ENCODE measurements at places on chromosomes 3 and 15.
A peak's percentile ranks its signal among the peaks of the same experiment; 100 is the strongest.

GRCh38 chr3:37223576-37223975, 49.2 kb upstream of the LRRFIP2 start:
- H3K4me1 ChIP-seq, result peaks cover 9% of the 10 kb centered on the region
- no peaks in the 10 kb centered on the region for H3K36me3 ChIP-seq
- no peak overlapping the region for H3K27ac ChIP-seq
- DNase-seq, result no peak

DNA sequence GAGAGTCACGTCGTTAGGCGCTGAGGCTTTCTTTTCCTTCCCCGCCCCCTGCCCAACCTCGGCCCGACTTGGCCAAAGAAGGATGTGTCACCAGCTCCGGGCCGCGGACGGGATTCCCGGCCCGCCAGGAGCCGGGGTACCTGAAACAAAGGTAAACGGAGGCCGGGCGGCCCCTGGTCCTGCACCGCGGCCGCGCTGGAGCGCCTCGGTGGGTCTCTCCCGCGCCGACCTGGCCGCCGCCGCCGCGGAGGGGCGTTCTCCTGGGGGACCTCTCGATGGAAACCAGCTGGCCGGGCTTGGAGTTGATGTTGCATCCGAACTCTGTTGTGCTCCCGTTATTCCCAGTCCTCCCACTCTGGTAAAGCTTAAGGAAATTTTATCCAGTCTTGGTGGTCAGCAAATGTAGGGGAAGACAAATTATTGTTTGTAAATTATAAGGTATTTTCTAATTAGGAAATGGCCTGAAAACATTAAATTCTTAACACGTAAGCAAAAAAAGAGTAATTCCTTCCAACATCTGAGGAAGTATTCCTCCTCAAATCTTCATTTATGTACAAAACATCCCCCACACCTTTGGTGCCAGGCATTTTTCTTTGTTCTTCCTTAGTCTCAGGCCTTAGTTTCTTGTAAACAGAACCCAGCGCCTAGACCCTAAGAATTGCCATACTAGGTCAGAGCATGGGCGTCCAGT, 888 bp downstream of the PPP2R3A start:
- peak overlapping the region; percentile 89 for H3K27ac ChIP-seq
- H3K27me3 ChIP-seq, result no peaks in the 10 kb centered on the region
- peaks cover 8% of the 10 kb centered on the region for H3K4me1 ChIP-seq

GRCh38 chr15:63809452-63809851, 24.3 kb downstream of the HERC1 start:
- no peaks in the 10 kb centered on the region for H3K27me3 ChIP-seq
- no peaks in the 10 kb centered on the region for H3K36me3 ChIP-seq
- no peak overlapping the region for H3K27ac ChIP-seq
- no peak for DNase-seq
- H3K4me1 ChIP-seq, result peaks cover 9% of the 10 kb centered on the region

GRCh38 chr15:81506071-81506470, 132.1 kb upstream of the TMC3 start:
- H3K27me3 ChIP-seq, result no peaks in the 10 kb centered on the region
- no peak overlapping the region for H3K27ac ChIP-seq
- H3K36me3 ChIP-seq, result no peaks in the 10 kb centered on the region
- H3K4me3 ChIP-seq, result no peak overlapping the region

- no peak overlapping the region for H3K4me3 ChIP-seq
- H3K27ac ChIP-seq, result no peak overlapping the region
- no peaks in the 10 kb centered on the region for H3K27me3 ChIP-seq
- no peaks in the 10 kb centered on the region for H3K36me3 ChIP-seq
- no peak for DNase-seq
Observed at GRCh38 chr15:89444241-89445225, 51.9 kb downstream of the RHCG start.

DNA sequence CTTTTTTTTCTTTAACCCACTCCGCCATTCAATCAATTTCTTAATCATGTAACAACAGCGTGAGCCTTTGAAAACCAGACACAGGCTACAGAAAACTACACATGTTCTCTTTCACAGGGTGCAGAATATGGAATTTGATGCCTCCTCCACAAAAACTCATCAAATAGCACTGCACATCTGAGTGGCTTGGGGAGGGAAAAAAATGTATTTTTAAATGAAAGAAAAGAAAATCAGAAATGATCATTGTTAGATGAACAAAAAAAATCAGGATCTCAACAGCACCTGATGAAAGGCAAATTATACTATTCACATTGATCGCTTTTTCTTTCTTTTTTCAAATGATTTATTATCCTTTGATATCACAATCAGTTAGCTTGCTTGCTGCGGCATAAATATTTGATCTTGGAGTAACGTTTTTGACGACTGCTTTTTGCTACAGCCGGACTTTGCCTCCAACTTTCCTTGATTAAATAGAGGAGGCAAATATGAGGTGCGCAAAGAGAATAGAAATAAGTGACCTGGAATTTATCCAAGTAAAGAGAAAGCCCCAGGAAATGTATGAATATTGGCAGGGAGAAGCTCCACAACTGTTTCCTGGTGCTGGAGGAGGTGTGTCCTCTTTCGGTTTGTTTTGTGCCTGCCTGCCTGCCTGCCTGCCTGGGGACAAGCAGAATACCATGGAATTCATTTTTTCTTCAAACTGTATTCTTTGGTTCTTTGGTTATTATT, 63.1 kb downstream of the EDEM1 start:
- no peaks in the 10 kb centered on the region for H3K27me3 ChIP-seq
- H3K27ac ChIP-seq, result no peak overlapping the region
- H3K4me3 ChIP-seq, result no peak overlapping the region
- no peak for DNase-seq

DNA sequence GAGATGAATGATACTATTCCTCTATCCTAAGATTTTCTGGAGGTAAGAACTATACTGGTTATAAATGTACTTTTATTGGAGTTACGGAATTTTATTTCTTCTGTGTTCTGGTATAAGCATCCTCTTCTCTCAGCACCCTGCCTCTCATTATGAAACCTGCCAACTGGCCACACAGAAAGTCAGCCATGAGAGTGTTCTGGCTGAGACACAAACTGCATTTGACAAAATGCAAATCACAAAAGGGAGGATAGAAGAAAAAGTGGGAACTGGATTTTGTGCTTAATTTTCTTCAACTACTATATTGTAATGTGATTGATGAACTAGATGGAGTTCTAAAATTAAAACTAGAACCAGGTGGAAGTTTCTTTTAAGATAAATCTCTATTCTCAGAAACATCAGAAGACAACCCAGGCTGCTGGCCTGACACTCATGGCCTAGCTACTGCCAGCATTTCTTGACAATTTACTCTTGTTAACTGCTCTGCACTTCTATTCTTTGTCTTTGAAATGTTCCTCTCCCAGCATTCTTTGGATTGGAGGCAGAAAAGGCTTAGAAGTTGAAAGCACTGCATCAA, 143.1 kb downstream of the WDR76 start:
- no peaks in the 10 kb centered on the region for H3K4me1 ChIP-seq
- H3K36me3 ChIP-seq, result no peaks in the 10 kb centered on the region
- H3K4me3 ChIP-seq, result no peak overlapping the region

- H3K27ac ChIP-seq, result no peak overlapping the region
- DNase-seq, result no peak
- no peak overlapping the region for H3K4me3 ChIP-seq
- H3K27me3 ChIP-seq, result no peaks in the 10 kb centered on the region
- H3K36me3 ChIP-seq, result no peaks in the 10 kb centered on the region
- no peaks in the 10 kb centered on the region for H3K4me1 ChIP-seq
Observed at GRCh38 chr15:69808756-69809155, 289.0 kb downstream of the TLE3 start.

DNA sequence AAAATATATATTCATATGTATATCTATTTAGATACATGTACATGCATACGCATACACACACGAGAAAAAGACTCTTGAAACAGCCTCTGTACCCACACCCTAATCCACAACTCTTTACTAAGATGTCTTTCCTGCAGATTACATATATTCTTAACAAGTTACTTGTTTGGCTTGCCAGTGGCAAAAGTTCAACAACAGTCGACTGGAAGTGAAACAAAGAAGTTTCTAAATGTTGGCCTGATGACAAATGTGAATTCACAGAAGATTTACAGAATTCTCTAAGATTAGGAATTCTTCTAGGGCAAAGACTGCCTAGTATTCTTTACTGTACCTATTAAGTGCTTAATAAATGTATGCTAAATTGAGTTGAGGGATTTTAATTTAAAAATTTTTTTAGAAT, 116.8 kb downstream of the CDIN1 start:
- H3K27me3 ChIP-seq, result no peaks in the 10 kb centered on the region
- no peaks in the 10 kb centered on the region for H3K36me3 ChIP-seq
- H3K4me1 ChIP-seq, result peaks cover 5% of the 10 kb centered on the region

- H3K27me3 ChIP-seq, result no peaks in the 10 kb centered on the region
- no peaks in the 10 kb centered on the region for H3K36me3 ChIP-seq
- DNase-seq, result no peak
- H3K4me3 ChIP-seq, result no peak overlapping the region
- peaks cover 19% of the 10 kb centered on the region for H3K4me1 ChIP-seq
Observed at GRCh38 chr3:146464783-146465182, 4.6 kb downstream of the PLSCR2 start.

DNA sequence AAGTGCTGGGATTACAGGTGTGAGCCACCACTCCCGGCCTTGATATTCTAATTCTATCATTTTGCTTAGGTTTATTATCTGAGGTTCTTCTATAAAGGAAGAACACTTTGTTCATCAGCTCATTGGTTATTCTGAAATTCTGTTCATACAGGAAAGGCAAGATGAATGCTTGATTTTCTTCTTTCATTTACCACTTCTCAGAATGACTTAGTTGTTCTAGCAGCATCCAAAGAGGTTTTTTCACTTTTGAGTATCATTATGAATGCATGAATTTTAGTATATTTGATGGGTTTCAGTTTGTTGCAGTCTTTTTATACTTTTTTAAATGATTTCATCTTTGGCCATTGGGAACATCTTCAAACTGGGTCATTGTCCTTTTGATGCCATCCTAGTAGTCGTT, 51.8 kb downstream of the RNF111 start:
- no peaks in the 10 kb centered on the region for H3K27me3 ChIP-seq
- H3K27ac ChIP-seq, result no peak overlapping the region
- DNase-seq, result no peak

- H3K27ac ChIP-seq, result no peak overlapping the region
- no peak overlapping the region for H3K4me3 ChIP-seq
- H3K4me1 ChIP-seq, result no peaks in the 10 kb centered on the region
- no peaks in the 10 kb centered on the region for H3K27me3 ChIP-seq
- DNase-seq, result no peak
Observed at GRCh38 chr15:48145923-48146322, 25.1 kb downstream of the SLC24A5 start.

DNA sequence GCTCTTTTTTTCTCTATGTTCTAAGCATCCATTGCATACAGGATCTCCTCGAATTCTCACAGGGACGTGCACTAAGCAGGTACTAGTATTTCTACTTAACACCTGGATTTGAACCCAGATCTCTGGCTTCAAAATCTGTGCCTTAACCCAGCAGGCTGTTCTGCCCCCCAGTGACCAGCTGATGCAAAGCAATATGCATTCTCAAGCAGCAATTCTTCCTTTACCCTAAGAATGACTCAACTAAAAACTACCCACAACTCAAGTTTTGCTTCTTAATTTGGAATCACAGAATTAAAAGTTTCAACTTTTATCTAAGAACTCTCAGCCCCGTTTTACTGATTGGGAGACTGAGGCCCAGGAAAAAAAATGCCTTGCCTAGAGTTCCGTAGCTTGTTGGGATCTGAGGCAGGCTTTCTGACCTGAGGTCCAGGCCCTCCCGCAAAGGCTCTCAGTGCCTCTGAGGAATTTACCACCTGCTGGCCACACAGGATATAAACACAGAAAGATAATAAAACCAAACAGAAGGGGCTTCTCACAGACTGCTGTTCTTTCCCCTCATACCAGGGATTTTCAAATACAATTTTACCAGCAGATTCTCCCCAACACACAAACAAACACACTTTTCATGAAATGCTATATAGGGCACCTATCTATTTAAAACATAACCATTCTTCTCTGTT, 115.4 kb upstream of the RAD18 start:
- H3K4me3 ChIP-seq, result no peak overlapping the region
- H3K27me3 ChIP-seq, result no peaks in the 10 kb centered on the region
- H3K36me3 ChIP-seq, result no peaks in the 10 kb centered on the region
- H3K27ac ChIP-seq, result no peak overlapping the region
- DNase-seq, result no peak

- no peaks in the 10 kb centered on the region for H3K27me3 ChIP-seq
- no peaks in the 10 kb centered on the region for H3K4me1 ChIP-seq
- no peak for DNase-seq
- H3K27ac ChIP-seq, result no peak overlapping the region
Observed at GRCh38 chr3:8273479-8273878, 228.1 kb upstream of the LMCD1 start.

- H3K4me3 ChIP-seq, result no peak overlapping the region
- H3K36me3 ChIP-seq, result no peaks in the 10 kb centered on the region
- H3K4me1 ChIP-seq, result peaks cover 25% of the 10 kb centered on the region
- H3K27me3 ChIP-seq, result no peaks in the 10 kb centered on the region
- DNase-seq, result no peak
- peak overlapping the region; percentile 69 for H3K27ac ChIP-seq
Observed at GRCh38 chr3:11140030-11140712, 14.1 kb upstream of the HRH1 start.

DNA sequence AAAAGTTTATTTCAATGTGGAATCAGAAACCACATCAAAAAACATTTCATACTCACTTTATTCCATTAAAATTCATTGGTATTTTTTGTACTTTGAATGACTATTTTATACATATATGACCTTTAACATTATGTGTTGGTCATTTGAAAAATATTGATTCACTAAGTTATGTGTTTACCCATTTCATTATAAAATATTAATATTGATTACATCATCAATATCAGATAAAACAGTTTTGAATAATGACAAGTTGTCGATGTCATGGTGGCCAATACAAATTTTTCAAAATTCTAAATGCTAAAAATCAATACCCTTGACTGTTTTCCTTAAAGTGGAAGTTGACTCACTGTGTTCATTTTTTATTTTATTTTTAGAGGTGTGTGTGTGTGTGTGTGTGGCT, 239.7 kb upstream of the ROBO1 start:
- DNase-seq, result no peak
- H3K27ac ChIP-seq, result no peak overlapping the region
- no peaks in the 10 kb centered on the region for H3K27me3 ChIP-seq
- H3K4me1 ChIP-seq, result no peaks in the 10 kb centered on the region
- no peaks in the 10 kb centered on the region for H3K36me3 ChIP-seq

GRCh38 chr3:140296796-140297352, 361.9 kb downstream of the CLSTN2 start:
- no peak for DNase-seq
- H3K36me3 ChIP-seq, result no peaks in the 10 kb centered on the region
- H3K4me3 ChIP-seq, result no peak overlapping the region

GRCh38 chr3:16377196-16377595, 112.2 kb downstream of the OXNAD1 start:
- DNase-seq, result no peak
- H3K27ac ChIP-seq, result no peak overlapping the region
- H3K4me1 ChIP-seq, result peaks cover 13% of the 10 kb centered on the region
- no peaks in the 10 kb centered on the region for H3K27me3 ChIP-seq
- H3K36me3 ChIP-seq, result no peaks in the 10 kb centered on the region

DNA sequence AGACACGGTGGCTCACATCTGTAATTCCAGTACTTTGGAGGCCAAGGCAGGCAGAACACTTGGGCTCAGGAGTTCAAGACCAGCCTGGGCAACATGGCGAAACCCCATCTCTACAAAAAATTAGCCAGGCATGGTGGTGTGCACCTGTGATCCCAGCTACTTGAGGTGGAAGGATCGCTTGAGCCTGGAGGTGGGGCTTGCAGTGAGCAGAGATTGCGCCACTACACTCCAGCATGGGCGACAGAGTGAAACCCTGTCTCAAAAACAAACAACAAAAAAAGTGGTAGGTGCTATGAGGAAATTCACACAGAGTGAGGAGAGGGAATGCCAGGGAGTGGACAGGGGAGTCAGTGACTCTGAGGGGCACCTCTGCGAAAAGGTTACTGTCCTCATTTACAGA, 29.4 kb downstream of the RPN1 start:
- peaks cover 16% of the 10 kb centered on the region for H3K4me1 ChIP-seq
- peaks cover 78% of the 10 kb centered on the region for H3K36me3 ChIP-seq
- no peak for DNase-seq

All from esophagus squamous epithelium (tissue), 5 donors.